Natural killer cell (primary cell): ENCODE measurements at places on chromosomes 2 and 18. TPM values are rescaled to one million over a fixed set of nuclear protein-coding genes. Genes with fewer than 3 reads are reported as not detected.

AKAIN1 gene
- total RNA-seq: not detected

RBM44 gene
- total RNA-seq: 1.8 TPM

PTH2R gene
- 0.61 TPM for total RNA-seq

SNORC gene
- total RNA-seq: 1.0 TPM

UGT1A10 gene
- total RNA-seq: not detected

MROH2A gene
- not detected for total RNA-seq

EGR4 gene
- 2.6 TPM for total RNA-seq

SFT2D3 gene
- 5.5 TPM for total RNA-seq

IL1B gene
- total RNA-seq: 92.6 TPM

ATP6V1B1 gene
- not detected for total RNA-seq

GRCh38 chr2:11688222-11689069 lies 18.5 kb upstream of the NTSR2 start:
- peaks cover 11% of the 10 kb centered on the region for H3K4me1 ChIP-seq
- no peaks in the 10 kb centered on the region for H3K36me3 ChIP-seq
- no peak overlapping the region for H3K27ac ChIP-seq
- no peaks in the 10 kb centered on the region for H3K27me3 ChIP-seq
- no peak overlapping the region for H3K4me3 ChIP-seq

GRCh38 chr2:25756536-25756935 lies 83.2 kb upstream of the DTNB start:
- DNase-seq: no peak
- H3K36me3 ChIP-seq: peaks cover 60% of the 10 kb centered on the region

GRCh38 chr2:45983213-45983612 lies 314.0 kb upstream of the EPAS1 start:
- no peak overlapping the region for H3K27ac ChIP-seq
- H3K4me3 ChIP-seq: no peak overlapping the region
- peaks cover 13% of the 10 kb centered on the region for H3K4me1 ChIP-seq
- H3K36me3 ChIP-seq: no peaks in the 10 kb centered on the region

DNA sequence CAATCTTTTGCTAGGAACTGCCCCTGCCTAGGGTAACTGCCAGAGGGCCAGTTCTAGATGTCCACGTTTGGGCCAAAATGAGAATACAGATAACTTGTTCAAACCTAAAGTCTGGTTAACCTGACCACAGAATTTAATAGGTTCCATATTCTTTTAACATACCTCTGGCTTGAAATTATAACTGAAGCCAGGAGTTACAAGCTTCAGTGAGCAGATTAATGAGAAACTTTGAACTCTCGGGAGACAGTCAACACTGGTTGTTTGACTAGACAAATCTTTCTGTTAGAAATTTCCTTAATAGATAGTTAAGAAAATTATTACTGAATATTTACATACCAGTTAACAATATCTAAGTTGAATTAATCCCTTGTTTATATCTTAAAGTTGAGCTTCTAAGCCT lies 110.0 kb upstream of the KLF7 start:
- H3K36me3 ChIP-seq: no peaks in the 10 kb centered on the region
- H3K4me3 ChIP-seq: no peak overlapping the region
- no peak for DNase-seq
- H3K27ac ChIP-seq: no peak overlapping the region
- H3K4me1 ChIP-seq: no peaks in the 10 kb centered on the region

DNA sequence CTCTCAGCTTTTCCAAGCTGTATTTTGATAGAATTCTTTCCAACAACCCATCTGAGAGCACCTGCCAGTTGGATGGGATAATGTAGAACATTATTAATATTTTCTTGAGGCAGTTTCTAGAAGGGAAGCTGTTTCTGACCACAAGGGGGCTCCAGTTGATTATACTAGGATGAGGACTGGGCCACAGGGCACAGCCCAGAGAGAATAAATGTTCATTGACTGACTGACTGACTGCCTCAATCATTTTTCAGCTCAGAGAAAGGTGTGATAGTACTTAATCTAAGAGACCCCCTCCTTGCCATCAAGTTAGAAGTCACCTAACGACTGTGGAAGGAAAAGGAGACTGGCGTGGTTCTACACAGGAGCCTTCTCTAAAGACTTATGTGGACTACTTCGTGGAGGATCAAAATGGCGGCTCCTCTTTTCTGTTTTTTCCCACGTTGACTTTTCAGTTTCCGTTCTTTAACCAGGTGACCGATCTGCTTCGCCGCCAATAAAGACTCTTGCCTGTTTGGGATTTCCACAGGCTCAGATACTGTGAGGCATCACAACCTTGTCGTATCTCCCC lies 31.9 kb upstream of the CREG2 start:
- no peaks in the 10 kb centered on the region for H3K27me3 ChIP-seq
- H3K4me3 ChIP-seq: no peak overlapping the region

GRCh38 chr2:109395494-109396201 lies 218.1 kb downstream of the SEPTIN10 start:
- H3K27ac ChIP-seq: no peak overlapping the region
- H3K4me3 ChIP-seq: no peak overlapping the region
- no peaks in the 10 kb centered on the region for H3K27me3 ChIP-seq
- H3K4me1 ChIP-seq: peaks cover 16% of the 10 kb centered on the region
- DNase-seq: no peak

DNA sequence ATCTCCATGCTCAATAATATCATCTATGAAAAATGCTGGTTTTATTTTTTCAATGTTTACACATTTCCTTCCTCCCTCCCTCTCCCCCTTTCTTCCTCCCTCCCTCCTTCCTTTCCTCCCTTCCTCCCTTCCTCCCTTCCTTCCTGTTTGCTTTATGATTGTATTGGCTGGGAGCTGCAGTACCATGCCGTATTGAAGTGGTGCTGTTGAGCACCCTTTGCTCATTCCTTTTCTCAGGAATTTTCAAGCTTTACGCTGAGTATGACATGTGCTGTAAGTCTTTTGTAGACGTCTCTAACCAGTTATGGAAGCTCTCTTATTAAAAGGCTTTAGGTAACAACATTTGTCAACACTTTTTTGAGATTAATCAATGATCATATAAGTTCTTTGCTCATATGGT lies 100.4 kb downstream of the SNTG2 start:
- H3K27ac ChIP-seq: no peak overlapping the region
- H3K4me3 ChIP-seq: no peak overlapping the region
- H3K27me3 ChIP-seq: peaks cover 2% of the 10 kb centered on the region
- DNase-seq: no peak
- no peaks in the 10 kb centered on the region for H3K4me1 ChIP-seq
- H3K36me3 ChIP-seq: no peaks in the 10 kb centered on the region

- peaks cover 8% of the 10 kb centered on the region for H3K36me3 ChIP-seq
- H3K4me3 ChIP-seq: no peak overlapping the region
- no peak for DNase-seq
- peaks cover 39% of the 10 kb centered on the region for H3K4me1 ChIP-seq
Measured at GRCh38 chr18:79511271-79511670, 115.5 kb downstream of the NFATC1 start.

DNA sequence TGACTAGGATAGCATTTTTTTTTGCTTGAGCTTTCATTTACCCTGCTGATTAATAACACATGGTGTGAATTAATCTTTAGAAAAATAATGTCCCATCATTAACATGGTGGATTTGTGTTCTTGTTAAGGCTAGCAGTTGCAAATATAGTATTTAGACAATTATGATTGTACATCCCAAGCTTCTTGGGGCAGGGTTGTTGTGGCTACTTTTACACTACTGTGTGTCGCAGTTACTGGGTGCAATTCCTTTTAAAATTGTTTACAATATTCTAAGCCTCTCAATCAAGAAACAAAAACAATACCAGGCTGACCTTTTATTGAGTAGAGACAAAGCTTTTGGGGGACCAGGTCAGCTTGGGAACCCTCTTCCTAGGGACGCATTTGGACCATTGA lies 2.5 kb downstream of the FMNL2 start:
- DNase-seq: no peak
- no peaks in the 10 kb centered on the region for H3K36me3 ChIP-seq
- peaks cover 5% of the 10 kb centered on the region for H3K27me3 ChIP-seq

GRCh38 chr2:10005461-10006235 lies 37.7 kb upstream of the KLF11 start:
- no peaks in the 10 kb centered on the region for H3K36me3 ChIP-seq
- no peak overlapping the region for H3K4me3 ChIP-seq
- H3K27me3 ChIP-seq: peaks cover 7% of the 10 kb centered on the region
- no peak overlapping the region for H3K27ac ChIP-seq

GRCh38 chr2:75513616-75514170 lies 47.0 kb downstream of the EVA1A start:
- no peak overlapping the region for H3K4me3 ChIP-seq
- no peak for DNase-seq
- no peak overlapping the region for H3K27ac ChIP-seq
- H3K36me3 ChIP-seq: no peaks in the 10 kb centered on the region
- no peaks in the 10 kb centered on the region for H3K4me1 ChIP-seq
- H3K27me3 ChIP-seq: no peaks in the 10 kb centered on the region

GRCh38 chr2:62362561-62362960 lies 143.4 kb downstream of the TMEM17 start:
- H3K27me3 ChIP-seq: no peaks in the 10 kb centered on the region
- DNase-seq: no peak
- no peak overlapping the region for H3K4me3 ChIP-seq
- H3K27ac ChIP-seq: no peak overlapping the region
- H3K36me3 ChIP-seq: no peaks in the 10 kb centered on the region

DNA sequence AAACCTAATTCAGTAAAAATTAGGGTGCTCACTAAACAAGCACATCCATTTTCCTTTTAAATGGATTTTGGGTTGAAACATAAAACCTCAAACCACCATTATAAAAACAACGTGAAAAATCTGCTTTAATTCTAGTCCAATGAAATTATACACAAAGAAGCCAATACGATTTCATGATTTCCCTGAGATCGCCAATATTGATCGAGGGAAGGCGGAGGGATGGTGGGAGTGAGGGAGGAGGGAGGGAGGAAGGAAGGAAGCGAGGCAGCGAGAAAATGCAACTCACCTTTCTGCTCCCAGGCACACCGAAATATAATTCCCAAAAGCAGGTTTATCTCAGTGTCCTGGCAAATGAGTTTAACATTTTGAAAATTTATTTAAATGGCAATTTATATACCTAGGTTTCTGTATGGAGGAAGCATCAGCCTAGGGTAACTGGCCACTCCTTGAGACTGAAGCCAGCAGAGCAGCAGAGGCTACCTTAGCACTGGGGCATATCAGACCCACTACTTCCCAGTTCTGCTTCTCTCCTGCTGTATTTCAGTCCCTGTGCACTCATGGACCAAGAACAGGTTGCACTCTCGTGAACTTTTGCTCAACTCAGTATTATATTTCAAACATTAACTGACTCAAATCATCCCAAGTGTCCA lies 2.3 kb upstream of the ONECUT2 start:
- H3K27me3 ChIP-seq: peaks cover 85% of the 10 kb centered on the region
- no peak for DNase-seq
- no peak overlapping the region for H3K4me3 ChIP-seq
- H3K27ac ChIP-seq: no peak overlapping the region
- peaks cover 37% of the 10 kb centered on the region for H3K4me1 ChIP-seq
- H3K36me3 ChIP-seq: no peaks in the 10 kb centered on the region

GRCh38 chr18:7632152-7633098 lies 65.3 kb downstream of the PTPRM start:
- H3K27ac ChIP-seq: no peak overlapping the region
- no peaks in the 10 kb centered on the region for H3K27me3 ChIP-seq
- no peak overlapping the region for H3K4me3 ChIP-seq
- H3K4me1 ChIP-seq: no peaks in the 10 kb centered on the region
- H3K36me3 ChIP-seq: no peaks in the 10 kb centered on the region

- no peaks in the 10 kb centered on the region for H3K36me3 ChIP-seq
- DNase-seq: no peak
- H3K4me1 ChIP-seq: peaks cover 20% of the 10 kb centered on the region
- no peaks in the 10 kb centered on the region for H3K27me3 ChIP-seq
- H3K27ac ChIP-seq: no peak overlapping the region
- no peak overlapping the region for H3K4me3 ChIP-seq
Measured at GRCh38 chr2:98710734-98711133, 20.2 kb downstream of the MGAT4A start.

DNA sequence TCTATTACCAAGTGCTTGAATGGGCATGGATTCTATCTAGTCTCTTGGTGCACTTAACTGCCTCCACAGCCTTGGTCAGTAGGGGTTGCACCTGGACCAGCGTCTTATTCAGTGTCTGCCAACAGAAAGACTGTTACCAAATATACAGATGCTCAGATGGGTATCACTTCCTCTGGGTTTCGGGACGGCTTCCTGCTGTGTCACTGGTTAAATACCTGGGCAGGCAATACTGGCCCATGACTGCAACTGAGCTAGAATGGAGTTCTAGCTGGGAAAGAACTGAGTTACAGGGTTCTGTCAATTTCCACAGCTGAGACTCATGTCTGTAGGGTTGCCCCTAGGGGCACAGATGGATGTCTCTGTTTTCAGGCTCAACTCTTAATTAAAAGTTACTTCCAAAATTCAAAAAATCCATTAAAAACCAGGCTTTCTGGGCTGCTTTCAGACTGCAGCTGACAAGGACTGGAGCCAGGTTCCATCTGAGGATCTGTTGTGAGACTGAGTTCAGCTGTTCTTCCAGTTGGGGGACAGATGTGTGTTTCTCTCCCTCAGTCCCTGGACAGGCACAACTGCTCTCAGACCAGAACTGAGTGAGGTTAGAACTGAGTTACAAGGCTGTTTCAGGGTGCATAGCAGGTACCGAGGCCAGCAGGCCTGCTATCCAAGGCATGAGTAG lies 789.6 kb upstream of the SLC8A1 start:
- no peaks in the 10 kb centered on the region for H3K4me1 ChIP-seq
- H3K36me3 ChIP-seq: no peaks in the 10 kb centered on the region
- H3K27me3 ChIP-seq: no peaks in the 10 kb centered on the region
- no peak for DNase-seq

GRCh38 chr18:60193780-60194179 lies 178.8 kb downstream of the MC4R start:
- no peaks in the 10 kb centered on the region for H3K36me3 ChIP-seq
- no peaks in the 10 kb centered on the region for H3K4me1 ChIP-seq
- DNase-seq: no peak
- no peak overlapping the region for H3K27ac ChIP-seq
- no peaks in the 10 kb centered on the region for H3K27me3 ChIP-seq

GRCh38 chr2:236264256-236264655 lies at the start of gene ASB18:
Gene ASB18, minus strand, starts transcription at chr2:236264406. Its CDS starts 61 bp downstream, at chr2:236264345.
- no peak within 1 kb of the TSS for H3K27ac ChIP-seq
- no peaks in the 10 kb centered on the region for H3K36me3 ChIP-seq
- H3K4me3 ChIP-seq: no peak within 1 kb of the TSS

DNA sequence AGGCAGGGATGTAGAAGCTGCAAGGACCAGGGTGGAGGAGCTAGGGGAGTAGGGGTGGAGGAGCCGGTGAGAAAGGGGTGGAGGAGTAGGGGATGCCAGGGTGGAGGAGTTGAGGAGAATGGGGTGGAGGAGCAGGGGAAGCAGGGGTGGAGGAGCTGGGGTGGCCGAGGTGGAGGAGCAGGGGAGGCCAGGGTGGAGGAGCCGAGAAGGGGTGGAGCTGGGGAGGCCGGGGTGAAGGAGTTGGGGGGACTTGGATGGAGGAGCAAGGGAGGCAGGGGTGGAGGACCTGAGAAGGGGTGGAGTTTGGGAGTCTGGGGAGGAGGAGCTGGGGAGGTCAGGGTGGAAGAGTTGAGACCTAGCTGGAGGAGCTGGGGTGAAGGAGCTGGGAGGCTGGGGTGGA lies 13.3 kb downstream of the SOX11 start:
- H3K36me3 ChIP-seq: no peaks in the 10 kb centered on the region
- H3K4me3 ChIP-seq: no peak overlapping the region
- no peaks in the 10 kb centered on the region for H3K4me1 ChIP-seq
- DNase-seq: no peak
